Large intestine (tissue), 12 donors: ENCODE measurements at places on chromosomes 12 and 14. TPM values are rescaled to one million over a fixed set of nuclear protein-coding genes. Genes with fewer than 3 reads are reported as not detected.

HCAR1 gene
- polyA plus RNA-seq = 0.46 TPM

PDZRN4 gene
- 3.2 TPM for polyA plus RNA-seq

COX14 gene
- polyA plus RNA-seq = 54.2 TPM

LRRC43 gene
- polyA plus RNA-seq = 2.0 TPM

RITA1 gene
- polyA plus RNA-seq = 13.8 TPM

RERG gene
- 6.8 TPM for polyA plus RNA-seq

TMEM233 gene
- 0.51 TPM for polyA plus RNA-seq

BEGAIN gene
- polyA plus RNA-seq = 3.0 TPM

DNA sequence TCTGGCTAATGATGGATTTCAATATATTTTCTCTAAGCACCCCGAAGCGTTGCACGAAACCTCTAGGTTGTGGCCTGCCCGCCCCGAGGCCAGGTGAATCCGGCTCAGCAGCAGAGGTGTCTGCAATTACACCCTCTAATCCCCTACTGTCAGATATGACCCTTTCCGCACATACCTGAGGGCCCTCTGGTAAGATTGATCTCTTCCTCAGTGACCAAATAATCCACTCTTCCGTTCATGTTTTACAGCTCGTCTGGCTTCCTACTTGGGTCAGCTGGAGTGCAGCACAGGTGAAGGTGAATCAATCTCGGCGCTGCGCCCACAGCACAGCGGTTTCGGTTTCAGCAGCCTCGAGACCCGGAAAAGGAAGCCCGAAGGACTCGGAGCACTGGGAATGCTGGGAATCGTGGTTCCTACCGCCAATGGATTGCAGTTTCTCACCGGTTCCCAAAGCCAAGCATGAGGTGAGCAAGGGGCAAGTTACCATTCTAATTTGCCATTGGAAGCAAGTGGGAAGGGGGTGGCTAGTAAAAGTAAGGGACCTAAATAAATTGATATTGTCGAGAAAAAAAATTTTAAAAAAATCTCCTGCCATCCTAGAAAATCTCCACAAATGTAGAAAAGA, at the start of gene SYNJ2BP:
TSS of gene SYNJ2BP (minus strand) at position 366 of the 625 bp plus-strand sequence. CDS start at position 239, 127 bp downstream.
- peak; percentile 93 for DNase-seq

DNA sequence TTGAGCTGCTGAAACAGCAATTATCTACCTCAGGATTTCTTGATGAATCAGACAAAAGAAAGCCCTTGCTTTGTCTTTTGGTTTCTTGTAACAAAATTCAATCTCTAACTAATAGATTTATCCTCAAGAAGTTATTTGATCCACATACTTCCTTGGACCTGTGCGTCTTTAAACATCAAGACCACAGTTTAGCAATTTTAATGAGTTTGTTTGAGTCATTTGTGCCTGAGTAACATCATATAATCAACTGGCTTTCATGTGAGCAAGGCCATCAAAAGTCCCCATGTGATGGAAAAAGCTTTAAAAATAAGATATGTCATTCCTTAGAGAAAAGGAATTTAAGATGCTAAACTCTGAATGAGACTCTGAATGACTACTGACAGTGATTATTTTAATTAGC, 52.3 kb downstream of the KCNC2 start:
- DNase-seq = no peak

- no peak for DNase-seq
These were observed 196.4 kb upstream of the G2E3 start for GRCh38 chr14:30362369-30363218.

GRCh38 chr12:111067498-111067897, 147.1 kb upstream of the MYL2 start:
- DNase-seq = no peak

DNA sequence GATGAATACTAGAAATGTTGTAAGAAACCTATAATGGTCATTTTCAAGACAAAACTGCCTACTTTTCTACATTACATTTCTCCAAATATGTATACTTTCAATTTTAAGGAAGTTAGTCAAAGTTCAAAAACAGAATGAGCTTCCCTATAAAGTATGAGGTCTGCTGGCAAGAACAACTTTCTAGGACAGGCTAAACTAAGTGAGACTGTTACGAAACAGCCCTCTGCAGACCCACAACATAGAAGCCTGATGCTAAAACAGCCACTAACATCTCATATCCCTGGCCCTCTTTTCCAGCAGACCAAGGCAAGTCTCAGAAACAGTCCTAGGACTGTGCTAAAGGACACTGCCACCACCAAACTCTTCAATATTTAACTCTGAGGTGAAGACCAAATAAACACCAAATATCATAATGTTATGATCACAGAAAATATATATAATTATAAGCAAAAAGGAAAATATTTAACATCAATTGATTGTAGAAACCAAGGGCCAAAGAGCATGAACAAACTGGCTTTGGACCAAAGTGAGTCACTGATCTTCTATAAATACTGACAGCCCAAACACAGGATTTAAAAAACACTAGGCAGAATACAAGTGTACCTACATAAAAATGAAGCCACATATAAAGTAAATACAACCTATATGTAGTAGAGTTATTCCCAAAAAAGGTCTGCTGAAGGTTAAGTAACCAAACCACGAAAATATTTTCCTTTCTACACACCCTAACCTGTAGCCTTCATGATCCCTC, 27.7 kb downstream of the PPP4R3A start:
- no peak for DNase-seq

GRCh38 chr14:37081218-37081617, 91.2 kb downstream of the SLC25A21 start:
- no peak for DNase-seq

DNA sequence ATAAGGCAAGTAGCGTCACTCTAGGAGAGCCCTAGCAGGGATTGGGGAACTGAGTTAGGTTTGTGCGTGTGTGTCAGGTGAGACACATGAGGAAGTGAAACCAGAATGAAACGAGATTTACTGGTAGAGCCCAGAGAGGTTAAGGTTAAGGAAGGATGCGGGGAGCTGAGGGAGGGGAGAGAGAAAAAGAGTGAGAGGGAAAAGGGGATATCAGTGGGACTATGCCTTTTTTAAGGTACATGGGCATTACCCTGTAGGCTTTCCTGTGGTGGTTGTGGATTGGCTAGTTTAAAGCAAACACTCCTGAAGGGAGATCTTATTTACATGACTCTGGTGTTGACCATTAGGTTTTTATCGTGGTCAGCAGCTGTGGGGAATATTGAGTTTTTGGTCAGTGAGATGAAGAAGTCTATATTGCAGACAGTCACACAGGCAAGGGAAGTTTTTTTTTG, 13.9 kb downstream of the ZDHHC17 start:
- no peak for DNase-seq

DNA sequence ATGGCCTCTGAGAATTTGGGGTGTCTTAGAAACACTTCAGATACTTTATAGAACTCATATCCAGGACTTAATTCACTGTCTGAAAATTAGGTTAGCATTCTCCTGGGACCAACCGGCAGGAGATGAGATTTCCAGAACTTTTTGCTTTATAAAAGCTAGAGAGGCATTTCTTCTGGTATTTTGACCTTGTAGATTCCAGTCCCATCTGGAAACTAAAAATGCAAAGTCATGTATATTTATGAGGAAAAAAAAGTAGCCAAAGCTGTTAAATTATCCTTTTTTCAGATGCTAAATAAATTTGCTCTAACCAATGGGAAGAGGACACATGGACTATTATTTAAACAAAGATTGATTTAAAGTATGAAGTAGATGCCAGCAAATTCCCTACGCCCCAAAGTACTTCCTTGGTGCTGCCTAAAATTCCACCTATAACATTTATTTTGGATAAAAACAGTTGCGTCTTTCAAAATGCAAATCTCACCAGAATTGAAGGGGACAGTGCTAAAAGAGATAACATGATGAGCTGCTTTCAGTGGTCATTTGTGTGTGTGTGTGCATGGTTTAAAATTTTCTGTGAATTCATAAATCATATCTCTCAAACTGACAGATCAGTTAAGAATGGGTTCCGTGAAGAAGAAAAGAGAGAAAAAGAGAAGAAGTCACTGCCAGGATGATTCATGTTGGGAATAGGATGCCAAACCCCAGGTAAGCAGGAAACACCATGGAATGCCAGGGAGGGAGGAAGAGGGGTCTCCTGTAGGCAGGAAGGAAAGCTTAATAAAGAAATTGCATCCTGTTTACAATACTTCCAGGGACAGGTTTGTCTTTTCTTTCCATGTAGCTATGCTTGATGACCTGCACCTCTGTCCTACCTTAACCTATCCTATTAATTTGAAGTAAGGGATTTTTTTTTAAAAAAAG, 97.7 kb upstream of the RGS6 start:
- DNase-seq = no peak

DNA sequence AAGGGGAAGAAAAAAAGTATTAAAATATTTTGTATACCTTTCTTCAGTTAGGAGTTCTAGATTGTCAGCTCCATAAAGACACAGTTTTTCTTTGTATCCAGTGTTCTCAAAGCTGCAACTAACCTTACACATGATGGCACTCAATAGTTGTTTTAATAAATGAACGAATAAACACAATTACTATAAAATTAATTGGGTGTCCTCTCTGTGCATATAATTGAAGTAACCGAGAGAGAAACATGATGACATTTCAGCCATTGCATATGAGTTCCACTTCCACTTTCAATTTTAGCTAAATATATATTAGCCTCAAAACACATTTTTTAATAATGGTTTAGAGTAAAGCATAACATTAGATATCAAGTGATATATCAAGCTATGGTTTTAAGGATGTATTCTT, 671.2 kb downstream of the LRFN5 start:
- DNase-seq = no peak

- DNase-seq = no peak
These were observed 1.0 kb downstream of the RNF41 start for GRCh38 chr12:56220611-56221231.

- DNase-seq = peak; percentile 87
These were observed 3.8 kb upstream of the CACNB3 start for GRCh38 chr12:48814262-48815125.

DNA sequence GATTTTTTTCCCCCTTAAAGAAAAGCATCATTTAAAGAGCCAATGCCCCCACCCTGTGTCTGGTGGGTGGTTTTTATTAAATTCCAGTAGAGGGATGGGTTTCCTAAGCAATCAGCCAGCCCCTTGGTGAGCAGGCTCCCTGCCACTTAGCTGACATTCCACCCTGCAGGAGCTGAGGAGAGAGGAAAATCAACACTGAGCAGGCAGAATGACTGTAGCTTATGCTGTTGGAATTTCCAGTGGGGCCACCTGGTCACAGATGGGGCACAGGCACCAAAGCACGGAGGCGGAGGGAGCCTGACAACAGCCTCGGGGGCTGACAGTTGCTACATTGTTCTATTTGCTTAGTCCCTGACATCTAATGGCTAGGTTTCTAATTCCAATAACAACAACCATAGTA, 127.7 kb downstream of the TMEM30B start:
- DNase-seq = no peak

GRCh38 chr12:72271451-72272090, 599 bp upstream of the TRHDE start:
- peak; percentile 65 for DNase-seq

DNA sequence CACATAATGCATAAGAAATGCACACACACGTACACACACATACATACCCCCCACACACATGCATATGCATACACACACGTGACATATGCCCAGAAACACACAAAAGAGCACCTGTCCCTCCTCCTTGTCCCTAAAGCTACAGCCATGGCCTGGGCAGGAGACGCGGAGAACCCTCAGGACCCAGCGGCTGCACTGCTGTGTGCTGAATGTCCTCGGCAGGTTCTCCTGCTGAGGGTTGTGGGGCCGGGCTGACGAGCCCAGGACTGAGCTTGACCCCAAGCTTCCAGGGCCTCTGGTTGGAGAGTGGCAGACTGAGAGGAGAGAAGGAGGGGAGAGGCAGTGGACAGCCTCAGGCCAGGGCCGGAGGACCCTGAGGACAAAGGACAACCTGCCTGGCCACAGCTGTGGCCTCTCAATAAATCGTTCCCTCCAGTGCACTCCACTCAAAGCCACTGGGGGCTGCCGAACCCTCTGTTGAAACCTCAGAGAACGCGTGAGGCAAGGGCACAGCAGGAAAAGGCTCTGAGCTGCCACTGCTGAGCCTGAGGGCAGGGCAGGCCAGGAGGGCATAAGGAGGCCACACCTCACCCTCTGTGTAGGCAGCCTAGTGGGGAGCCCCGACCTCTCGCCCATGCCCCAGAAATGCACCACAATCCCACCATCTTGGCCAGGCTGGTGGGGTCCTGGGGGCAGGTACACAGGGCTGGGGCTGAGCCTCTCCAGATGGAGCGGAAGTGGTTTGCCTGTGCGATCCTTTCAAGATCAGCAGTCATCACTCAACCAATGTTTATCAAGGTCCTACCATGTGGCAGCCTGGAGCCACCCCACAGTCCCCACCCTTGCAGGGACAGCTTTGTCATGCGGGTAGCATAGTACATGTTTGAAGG, 3.1 kb downstream of the CACNA2D4 start:
- no peak for DNase-seq

- DNase-seq = peak; percentile 22
These were observed 38.4 kb upstream of the CEP83 start for GRCh38 chr12:94498073-94498472.

DNA sequence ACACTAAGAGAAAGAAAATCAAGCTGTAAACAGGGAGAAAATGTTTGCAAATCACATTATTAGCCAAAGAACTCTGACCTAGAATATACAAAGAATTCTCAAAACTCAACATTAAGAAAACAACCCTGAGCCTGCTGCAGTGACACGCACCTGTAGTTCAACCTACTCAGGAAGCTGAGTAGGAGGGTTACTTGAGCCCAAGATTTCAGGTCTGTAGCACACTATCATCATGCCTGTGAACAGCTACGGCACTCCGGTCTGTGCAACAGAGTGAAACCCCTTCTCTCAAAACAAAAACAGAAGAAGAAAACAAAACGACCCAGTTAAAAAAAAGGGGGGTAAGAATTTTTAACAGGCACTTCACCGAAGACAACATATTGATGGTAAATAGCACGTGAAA, 20.8 kb downstream of the SAV1 start:
- DNase-seq = no peak

DNA sequence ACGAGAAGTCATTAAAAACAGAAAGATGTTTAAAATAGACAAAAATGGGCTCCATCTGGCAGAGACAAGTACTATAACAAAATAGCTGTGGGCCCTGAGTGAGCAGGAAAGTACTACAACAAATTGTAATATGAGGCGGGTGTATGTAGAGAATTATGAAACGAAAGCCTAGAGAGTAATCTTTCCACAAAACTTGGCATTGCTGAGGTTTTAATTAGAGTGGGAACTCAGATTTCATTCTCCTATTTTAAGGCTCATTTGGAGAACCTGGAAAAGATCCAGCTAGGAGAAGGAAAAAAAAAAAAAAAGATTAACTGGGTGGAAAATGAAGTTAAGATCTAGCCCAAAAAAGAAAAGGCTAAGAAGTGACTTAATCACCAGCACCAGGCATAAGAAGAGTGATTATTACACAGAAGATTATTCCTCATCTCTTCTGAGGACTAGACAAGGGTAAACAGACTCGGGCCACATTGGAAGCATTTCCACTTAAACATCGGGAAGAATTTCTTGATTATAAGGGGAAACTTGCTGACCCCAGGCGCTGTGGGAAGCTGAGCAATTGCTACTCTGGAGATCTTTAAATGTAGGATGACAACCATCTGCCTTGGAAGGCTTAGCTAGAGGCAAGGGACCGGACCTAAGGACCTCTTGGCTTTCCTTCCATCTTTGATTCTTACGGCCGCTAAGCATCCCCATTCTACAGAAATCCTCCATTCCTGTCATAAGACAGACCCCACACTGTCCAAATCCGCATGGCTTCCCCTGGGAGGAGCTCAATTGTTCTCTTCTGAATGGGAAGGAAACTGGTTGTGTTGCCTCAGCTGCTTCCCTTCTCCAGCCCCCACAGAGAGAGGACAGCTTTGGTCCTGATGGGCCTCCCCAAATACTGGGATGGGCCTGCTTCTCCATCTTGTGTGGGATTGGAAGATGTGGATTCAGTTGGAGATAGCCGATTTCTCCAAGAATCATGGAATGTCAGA, 40.6 kb downstream of the IGF1 start:
- peak; percentile 8 for DNase-seq
